ENCODE measurements at places on chromosomes 13 and 19.

DNA sequence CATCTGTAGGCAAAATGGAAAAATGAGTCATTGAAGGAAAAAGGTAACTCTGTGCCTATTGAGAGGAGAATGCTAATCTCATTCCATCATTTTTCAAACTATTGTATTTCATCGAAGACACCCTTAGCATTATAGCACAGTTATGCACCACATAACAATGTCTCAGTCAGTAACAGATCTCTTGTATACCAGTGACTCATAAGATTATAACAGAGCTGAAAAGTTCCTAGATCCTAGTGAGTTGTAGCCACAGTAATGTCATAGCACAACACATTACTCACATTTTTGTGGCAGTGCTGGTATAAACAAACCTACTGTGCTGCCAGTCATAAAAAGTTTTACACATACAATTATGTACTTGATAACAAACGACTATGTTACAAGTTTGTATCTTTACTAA lies 1077.6 kb downstream of the DIAPH3 start:
- no peak for DNase-seq

DNA sequence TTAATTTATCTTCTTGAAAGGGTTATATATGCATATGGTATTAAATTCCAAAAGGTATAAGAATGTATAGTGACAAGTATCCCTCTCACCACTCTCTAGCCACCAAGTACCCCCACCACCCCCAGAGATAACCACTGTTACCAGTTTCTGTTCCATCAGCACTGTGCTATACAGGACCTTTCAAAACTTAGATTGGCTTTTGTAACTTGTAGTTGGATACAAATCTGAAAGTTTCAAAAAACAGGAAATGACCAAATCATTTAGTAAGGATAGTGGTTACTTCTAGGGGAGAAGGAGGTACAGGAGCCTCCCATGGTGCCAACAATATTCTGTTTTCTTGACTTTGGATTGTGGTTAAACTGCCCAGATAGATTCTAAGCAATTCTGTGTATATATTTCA lies 56.7 kb downstream of the AKAP11 start:
- no peak for DNase-seq

DNA sequence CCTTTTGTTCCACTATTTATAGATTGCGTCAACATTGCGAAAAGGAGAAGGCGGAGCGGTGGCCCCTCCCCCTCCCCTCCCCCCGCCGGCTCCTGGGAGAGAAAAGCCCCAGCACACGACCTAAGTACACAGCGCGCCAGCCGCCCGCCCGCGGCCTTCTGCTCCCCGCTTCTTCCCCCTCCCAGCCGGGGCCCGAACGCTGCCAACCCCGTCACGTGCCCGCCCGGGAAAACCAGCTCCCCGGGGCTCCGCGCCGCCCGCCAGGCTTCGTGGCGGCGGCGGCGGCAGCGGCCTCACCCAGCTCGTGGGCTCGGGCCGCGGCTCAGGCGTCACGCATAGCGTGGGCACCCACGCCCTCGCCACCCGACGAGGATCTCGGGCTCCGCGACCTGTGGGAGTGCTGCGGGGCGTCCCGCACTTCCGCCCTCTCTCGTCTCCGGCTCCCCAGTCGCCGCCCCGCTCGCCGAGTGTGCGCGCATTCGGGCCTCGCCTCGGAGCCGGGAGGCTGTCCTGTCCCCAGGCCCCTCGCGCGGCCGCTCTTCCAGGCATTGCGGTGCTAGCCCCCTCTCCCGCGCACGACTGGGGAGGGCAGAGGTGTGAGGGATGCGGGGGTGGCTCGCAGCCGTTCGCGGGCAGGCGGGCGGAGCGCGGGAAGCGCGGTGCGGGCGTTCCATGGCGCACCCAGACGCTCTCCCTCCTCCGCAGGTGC lies 110.5 kb downstream of the KCNRG start:
- DNase-seq: peak; percentile 77

- no peak for DNase-seq
These were observed 14.0 kb upstream of the EMP3 start for GRCh38 chr19:48311384-48311783.

DNA sequence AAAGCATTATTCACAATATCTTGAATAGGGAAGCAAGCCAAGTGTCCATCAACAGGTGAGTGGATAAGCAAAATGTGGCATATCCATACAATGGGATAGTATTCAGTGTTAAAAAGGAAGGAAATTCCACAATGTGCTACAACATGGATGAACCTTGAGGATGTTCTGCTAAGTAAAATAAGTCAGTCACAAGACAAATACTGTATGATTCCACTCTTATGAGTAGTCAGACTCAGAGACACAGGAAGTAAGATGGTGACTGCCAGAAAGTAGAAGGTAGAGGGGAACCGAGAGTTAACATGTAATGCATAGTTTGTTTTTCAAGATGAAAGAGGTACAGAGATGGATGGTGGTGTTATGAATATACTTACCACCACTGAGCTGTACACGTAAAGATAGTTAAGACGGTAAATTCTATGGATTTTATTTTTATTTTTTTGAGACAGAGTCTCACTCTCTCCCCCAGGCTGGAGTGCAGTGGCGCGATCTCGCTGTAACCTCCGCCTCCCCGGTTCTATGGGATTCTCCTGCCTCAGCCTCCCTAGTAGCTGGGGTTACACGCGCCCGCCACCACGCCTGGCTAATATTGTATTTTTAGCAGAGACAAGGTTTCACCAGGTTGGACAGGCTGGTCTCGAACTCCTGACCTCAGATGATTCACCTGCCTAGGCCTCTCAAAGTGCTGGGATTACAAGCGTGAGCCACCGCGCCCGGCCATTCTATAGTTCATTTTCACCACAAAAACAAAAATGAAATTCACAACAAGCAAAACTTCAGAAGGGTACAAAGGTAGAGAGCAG lies 1.0 kb upstream of the CHAMP1 start:
- no peak for DNase-seq

DNA sequence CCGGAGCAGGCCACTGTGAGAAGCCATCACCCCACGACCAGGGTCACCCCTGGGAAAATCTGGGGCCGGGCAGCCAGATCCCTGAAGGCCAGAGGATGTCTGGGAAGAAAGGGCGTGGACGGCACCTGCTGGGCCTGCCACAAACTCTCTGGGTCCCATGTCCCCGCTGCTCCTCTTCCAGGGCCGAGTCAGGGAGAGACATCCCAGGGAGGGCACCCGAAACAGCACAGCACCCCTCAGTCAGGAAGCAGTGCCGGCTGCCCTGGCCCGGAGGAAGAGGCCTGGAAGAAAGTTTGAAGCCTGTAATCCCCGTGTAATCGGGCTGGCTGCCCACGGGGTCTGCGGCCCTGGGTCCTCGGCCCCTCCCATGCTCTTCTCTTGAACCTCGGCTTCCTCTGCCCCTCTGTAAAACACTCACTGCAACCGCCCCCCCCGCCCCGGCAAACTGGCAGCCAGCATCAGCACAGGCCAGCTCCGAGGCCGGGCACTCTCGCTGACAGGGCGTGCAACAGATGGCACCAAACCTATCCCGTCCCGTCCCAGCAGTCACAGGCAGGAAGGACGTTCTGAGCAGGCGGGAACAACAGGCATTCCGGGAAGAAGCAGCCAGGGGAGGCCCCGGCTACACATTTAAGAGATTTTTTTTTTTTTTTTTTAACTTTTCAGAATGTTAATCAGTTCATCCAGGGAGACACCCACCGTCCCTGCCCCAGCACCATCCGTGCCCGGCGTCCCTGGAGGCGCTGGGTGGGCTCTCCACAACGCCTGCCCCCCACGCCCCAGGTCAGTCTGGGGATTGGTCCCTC lies 1.5 kb downstream of the SBNO2 start:
- no peak for DNase-seq

GRCh38 chr19:40768869-40769268 lies 6.5 kb upstream of the MIA start:
- DNase-seq: no peak

- DNase-seq: no peak
These were observed 186.1 kb downstream of the PCCA start for GRCh38 chr13:100274942-100275506.

GRCh38 chr19:34365463-34366401 lies 736 bp downstream of the GPI start:
- no peak for DNase-seq

DNA sequence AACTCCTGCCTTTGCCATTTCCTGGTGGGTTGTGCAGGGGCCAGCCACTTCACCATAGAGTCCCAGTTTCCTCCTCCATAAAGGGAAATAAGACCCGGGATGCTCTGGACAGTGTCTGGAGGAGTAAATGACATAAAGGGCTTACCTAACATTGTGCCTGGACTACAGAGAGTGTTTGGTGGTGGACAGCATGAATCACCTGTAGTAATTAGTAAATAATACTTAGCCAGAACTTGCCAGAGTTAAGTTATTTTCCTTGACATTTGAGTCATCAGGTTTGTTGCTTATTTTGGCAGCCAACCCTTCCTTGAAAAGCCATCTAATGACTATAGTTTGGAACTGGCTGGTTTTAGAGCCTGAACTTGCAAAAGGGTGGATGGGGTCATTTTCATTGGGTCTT lies 159.2 kb downstream of the SLC7A1 start:
- DNase-seq: no peak

- DNase-seq: peak; percentile 78
These were observed 1.7 kb upstream of the PRAM1 start for GRCh38 chr19:8504171-8504570.

GRCh38 chr19:17624314-17624991 lies 63.7 kb downstream of the UNC13A start:
- no peak for DNase-seq

- no peak for DNase-seq
These were observed 55.0 kb downstream of the LATS2 start for GRCh38 chr13:21006141-21007005.

GRCh38 chr19:13087295-13087694 lies 15.4 kb downstream of the LYL1 start:
- no peak for DNase-seq

- no peak for DNase-seq
These were observed 51.1 kb downstream of the SIAH3 start for GRCh38 chr13:45800485-45800884.

GRCh38 chr13:48891586-48891985 lies 84.1 kb upstream of the FNDC3A start:
- DNase-seq: no peak

GRCh38 chr13:27666951-27667350 lies 45.3 kb downstream of the POLR1D start:
- DNase-seq: no peak

DNA sequence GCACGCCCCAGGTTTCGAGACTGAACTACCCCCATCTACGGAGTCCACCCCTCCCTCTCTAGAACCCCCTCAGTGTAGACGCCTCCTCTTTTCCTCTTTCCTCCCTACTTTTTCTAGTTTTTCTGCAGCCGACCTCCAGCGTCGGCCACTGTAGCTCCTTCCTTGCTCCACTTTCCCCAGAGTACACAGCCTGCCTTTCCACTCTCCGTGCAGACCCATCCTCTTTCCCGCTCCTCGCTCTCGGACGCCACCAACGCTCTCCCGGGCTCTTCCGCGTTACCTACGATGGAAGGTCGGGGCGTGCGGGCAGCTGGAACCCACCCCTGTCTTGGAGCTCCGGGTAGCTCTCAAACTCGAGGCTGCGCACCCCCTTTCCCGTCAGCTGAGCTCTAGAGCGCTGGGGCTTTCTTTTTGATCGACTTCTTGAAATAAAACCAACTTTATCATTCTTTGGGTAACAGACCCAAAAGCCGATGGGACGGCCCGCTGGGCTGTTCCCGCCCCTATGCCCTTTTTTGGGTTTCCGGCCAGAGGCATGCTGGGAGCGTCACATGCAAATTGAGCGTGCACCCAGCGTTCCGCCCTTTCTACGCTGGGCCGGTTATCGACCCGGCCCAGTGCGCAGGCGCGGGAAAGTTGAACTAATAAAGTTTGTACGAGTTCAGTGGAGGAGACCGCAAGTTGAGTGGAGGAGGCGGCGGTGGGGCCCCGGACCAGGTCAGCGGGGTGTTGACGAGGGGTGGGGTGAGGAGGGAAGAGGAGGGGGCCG lies at the start of the genes BCL2L12 and IRF3:
Gene BCL2L12 (plus strand): TSS at position 583 of the 769 bp plus-strand sequence. CDS start 760 bp downstream, outside the sequence.
Gene IRF3 (minus strand): TSS at position 507 of the 769 bp plus-strand sequence. CDS start 1,019 bp downstream, outside the sequence.
- peak; percentile 98 for DNase-seq

DNA sequence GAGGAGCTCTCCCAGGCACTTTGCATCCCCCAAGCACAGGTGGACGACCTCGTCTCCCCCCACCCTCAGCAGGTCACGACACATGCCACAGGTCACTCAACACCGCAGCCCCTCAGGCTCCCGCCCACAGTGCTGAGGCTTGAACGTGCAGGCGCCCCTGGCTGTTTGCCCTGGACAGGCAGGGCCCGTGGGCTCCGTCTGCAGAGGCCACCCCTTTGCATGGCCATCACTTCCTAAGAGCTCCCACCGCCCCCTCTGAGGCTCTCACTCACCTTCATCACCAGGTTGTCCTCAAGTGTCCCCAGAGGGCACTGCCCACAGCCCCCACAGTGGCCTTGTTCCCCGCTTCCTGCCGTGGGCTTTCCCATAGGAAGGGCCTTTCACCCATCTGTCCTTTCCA lies 132.1 kb upstream of the MCF2L start:
- DNase-seq: no peak

GRCh38 chr13:109764045-109764444 lies 22.3 kb downstream of the IRS2 start:
- DNase-seq: no peak

DNA sequence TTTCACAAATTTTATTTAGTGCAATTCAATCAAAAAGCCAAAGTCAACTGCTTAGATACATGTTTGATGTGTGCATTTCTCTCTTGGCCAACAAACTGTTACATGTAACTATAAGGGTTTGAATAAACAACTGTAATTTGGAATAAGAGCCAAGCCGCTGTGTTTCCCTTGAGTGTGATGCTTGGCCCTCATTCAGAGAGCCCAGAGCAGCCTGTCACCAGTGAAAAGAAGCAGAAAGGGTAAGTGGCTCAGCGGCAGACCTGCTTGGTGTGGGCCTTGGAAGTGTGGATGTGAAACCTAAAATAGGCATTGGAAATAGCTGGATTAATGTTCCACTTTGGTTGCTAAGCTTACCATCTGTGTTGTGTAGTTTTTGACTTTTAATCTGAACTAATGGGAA lies 924.6 kb downstream of the OLFM4 start:
- no peak for DNase-seq

- DNase-seq: no peak
These were observed 90.2 kb upstream of the CSNK1A1L start for GRCh38 chr13:37195621-37196020.

DNA sequence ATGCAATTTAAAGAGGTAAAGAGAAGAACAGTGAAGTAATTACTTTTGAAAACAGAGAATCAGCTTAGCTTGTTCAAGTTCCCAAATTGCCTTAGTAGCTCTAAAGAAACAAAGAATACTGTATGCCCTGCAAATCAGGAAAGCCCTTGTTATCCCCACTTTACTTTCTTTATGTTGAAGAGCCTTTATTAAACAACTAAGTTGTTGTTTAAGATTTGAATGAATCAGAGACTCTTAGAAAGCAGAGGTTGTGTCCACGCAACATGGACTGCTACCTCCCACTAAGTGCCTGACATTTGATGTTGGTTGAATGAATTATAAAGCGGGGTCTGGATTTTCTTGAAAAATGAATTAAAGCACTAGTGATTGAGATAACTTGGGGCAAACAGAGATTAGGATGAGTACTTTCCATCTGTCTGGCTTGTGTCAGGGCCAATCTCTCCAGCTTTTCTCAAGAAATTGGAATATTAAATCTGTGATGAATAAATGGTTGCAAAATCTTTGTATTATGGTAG lies 214.7 kb downstream of the POSTN start:
- no peak for DNase-seq

- DNase-seq: no peak
These were observed 151.7 kb downstream of the DCLK1 start for GRCh38 chr13:35979361-35979951.

- no peak for DNase-seq
These were observed 1066.7 kb upstream of the PCDH20 start for GRCh38 chr13:62482351-62482750.

All from CMK (cell line).